NCI-H1930 (cell line): ENCODE measurements at places on chromosomes 5 and 9.

DNA sequence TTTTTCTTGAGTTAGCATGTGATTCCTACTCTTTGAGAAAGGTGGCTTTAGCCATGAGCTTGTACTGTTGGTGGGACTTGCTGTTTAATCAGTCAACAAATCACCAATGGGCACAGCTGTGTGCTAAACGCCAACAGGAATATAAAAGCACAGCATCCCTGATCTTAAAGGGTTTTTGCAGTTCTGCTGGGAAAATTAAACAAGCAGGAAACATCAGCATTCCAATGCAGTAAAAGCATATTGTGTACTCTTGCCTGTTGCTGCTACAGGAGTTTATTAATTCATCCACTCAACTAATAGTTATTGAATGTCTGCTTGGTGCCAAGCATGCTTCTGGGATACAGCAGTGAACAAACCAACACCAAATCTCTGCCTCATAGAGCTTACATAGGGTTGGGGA, 27.4 kb upstream of the F2RL1 start:
- no peak for DNase-seq

DNA sequence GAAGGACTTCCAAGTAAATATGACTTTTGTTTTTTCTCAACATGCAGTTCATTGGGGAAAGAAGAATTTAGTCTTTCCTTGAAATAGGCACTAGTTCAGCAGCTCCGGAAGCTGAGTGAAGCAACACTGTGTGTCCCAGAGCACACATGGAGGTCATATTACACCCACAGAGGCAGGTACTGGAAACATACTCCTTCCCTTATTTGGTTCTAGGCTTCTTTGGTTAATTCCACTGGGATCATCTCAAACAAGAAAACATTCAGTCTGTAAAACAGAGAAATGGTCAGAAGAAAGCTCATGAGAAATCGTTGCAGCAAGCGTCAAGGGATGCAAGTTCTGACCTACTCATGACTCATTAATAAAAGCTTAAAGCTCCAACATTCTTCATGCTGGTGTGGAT, 175.1 kb upstream of the PCSK5 start:
- no peak for DNase-seq

- DNase-seq, result no peak
Observed at GRCh38 chr9:130189840-130190239, 17.6 kb downstream of the NCS1 start.

- DNase-seq, result no peak
Observed at GRCh38 chr9:74570879-74571512, 73.9 kb downstream of the RORB start.

- no peak for DNase-seq
Observed at GRCh38 chr5:168890816-168891812, 311.9 kb upstream of the PANK3 start.

DNA sequence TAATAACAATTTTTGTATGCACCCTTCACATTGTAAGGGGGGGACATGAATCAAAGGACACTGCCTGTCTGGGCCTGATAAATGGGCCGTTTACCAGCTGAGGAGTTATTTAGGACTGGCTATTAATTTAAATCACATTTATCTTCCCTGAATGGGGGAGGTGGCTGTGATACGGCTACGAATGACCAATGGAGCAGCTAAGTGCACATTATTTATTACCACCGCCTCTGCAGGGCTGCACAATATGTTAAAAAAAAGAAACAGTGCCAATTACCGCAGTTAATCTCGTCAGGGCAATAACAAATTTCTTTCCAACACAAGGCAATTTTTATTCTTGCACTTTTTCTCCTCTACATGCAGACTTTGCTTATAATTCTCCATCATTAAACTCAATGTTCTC, 318.4 kb downstream of the IRX2 start:
- no peak for DNase-seq

DNA sequence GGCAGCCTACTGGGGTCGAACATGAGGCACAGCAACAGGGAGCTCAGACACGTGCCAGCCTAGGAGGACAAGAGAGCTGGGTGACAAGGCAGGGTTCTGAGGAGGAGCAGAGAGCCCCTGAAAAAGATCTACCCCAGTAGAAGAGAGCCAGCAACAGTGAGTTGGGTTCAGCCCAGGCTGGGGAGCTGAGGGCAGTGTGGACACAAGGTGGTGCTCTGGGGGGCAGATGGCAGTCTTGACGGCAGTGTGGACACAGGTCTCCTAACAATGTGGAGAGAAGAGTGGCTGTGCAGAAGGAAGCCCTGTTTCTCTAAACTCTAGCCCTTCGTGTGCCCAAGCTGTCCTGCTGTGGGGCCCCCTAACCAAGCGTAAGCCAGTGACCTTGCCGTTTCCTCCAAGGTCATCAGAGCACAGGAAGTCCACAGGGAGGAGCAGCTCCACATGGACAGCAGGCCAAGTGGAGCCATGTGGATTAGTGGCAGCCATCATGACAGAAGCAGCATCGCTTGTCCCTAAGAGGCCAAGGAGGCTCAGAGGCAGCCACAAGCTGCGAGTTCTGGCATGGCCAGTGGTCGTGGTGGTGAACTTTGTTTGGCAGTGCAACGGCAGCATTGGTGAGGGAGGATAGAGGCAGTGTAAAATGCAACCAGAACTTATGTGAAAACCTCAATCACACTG, 25.1 kb upstream of the LMX1B start:
- DNase-seq, result no peak

DNA sequence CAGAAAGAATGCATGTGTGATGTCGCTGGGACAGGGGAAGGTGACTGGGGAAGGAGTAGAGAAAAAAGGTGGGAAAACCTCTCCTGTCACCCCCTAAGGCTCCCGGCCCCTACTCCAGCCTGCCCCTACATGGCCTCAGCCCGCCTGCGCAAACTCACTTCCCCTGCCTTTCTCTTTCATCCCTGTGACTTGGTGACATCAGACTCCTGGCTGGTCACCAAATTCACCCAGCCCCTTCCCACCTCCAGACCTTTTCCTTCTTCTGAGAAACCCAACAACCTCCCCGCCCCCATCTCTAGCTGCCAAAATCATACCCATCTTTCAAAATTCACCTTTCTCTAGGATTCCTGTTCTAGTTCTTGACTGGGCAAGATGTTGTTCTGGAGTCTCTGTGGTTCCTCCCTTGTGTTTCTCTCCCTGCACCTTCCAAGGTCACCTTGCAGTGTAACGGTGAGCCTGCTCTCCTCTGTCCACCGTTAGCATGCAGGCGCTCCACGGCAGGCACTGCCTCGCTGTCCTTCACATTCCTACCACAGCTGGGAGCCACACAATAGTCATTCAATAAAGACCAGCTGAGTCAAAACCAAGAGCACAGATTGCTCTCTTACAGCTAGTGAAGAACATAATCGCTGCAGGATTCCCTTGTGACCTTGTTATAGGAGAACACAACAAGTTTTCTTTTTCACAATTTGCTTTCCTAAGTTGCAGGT, 134.5 kb downstream of the FANCC start:
- no peak for DNase-seq

DNA sequence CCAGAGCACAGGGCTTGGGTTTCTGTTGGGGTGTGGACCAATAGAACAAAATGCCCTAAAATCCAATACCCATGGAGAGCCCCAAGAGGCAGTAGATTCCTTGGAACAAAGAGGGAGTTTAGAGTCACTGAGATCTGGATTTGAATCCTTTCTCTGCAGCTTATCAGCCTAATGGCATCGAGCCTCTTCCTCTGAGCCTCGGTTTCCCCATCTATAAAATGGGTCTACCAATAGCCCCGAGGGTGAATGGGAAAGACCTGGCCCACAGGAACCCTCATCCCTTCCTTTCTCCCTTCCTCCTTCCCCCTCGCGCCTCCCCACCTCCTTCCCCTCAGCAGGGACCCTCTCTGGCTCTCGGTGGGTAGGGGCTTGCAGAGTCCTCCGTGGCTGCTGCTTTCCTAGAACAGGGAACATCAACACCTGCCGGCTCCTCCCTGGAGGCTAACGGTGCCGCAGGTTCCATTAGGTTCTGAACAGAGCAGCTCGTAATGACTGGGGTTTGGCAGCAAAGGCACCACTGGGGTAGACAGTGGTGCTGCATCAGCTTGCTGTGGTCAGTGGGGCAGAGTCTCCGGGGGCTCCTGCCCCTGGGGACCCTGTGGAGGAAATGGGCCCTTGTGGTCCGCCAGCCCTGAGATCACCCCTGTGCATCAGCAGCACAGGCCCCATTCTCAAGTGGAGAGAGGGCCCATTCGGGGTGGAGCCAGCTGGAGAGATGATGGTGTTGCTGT, 40.3 kb downstream of the NEK6 start:
- no peak for DNase-seq

- DNase-seq, result no peak
Observed at GRCh38 chr5:59856358-59856757, 37.2 kb downstream of the PDE4D start.

GRCh38 chr5:78829811-78830527, 155.1 kb downstream of the ARSB start:
- DNase-seq, result no peak

- no peak for DNase-seq
Observed at GRCh38 chr5:181037365-181037861, 2.7 kb upstream of the BTNL9 start.

GRCh38 chr5:127652952-127653611, 4.2 kb downstream of the CTXN3 start:
- DNase-seq, result no peak

DNA sequence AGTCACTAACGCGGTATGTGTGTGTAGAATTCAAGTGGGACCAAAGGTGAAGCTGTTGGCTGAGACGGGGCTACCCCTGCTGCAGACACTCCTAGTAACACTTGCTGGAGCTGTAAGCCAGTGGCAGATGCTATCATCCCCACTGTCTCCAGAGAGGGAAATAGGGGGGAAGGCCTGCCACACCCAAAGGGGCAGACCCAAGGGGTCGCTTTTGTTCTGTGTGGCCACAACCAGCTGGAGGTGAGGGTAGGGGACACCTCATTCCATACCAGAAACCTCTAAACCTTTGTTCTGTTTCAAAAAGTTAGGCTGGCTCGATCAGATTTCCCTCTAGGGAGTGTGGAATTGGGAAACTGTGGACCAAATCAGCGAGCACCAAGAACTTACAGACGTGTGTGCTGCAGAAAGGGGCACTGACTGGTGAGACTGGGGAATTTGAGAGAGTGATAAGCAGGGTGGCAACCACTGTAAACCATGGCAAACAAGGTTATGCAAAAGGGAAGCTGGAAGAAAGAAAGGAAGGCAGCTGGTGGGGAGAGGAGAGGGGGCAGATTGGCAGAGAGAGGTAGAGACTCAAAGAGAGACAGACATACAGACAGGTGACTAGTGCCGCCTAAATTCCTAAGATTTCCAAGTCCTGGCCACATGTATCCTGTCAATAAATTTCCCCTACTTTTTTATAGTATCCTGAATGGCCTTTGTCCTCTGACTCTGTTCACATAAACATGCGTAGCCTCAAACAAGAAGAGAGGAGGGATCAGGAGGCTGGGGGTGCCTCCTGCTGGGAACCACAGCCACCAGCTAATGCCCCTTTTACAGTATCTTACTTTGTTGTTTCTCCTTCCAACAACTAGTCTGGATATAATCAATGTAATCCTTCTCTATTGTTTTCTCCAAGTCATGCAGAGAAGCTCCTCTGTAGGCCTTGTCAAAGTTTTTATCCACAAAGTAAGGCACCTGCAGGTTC, 15.6 kb upstream of the SPATA24 start:
- DNase-seq, result no peak

DNA sequence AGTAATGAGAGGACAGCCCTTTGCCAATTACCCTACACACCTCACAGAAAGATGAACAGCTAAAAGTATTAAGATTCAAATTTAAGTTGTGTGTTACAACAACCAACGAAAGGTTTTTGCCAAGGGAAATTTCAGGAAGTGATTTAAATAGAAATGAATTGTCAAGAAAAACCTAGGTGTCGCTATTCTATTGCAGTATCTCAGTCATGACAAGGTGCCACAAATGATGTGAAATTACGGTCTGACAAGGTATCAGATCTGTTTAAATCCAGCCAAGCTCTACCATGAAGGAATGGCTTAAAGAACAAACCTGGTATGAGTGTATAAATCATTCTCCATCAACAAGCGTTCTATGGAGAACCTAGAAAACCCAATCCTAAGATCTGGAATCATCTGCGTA, 189.7 kb downstream of the ATPSCKMT start:
- DNase-seq, result no peak

GRCh38 chr5:153880106-153880505, 158.6 kb downstream of the FAM114A2 start:
- peak; percentile 44 for DNase-seq

GRCh38 chr9:114894609-114895433, 35.6 kb downstream of the TNFSF8 start:
- no peak for DNase-seq

GRCh38 chr9:98627296-98627695, 81.4 kb downstream of the GABBR2 start:
- DNase-seq, result no peak

DNA sequence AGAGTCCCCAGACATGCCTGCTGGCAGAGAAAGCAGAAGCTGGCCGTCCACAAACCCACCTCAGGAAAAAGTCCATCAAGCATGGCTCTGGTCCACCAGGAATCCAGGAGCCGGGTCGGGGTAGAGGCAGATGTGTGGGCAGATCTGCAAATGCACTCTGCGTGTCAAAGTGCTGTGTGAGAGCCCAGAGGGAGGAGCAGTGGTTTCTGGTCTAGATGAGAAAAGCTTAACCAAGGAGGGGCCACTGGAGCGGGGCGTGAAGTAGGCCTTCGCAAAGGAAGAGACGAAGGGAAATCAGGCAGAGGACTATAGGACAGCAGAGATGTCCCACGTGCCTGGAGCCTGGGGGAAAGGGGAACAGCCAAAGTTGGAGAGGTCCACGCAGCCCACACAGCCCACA, 40.0 kb downstream of the TTLL11 start:
- DNase-seq, result no peak

- DNase-seq, result no peak
Observed at GRCh38 chr5:65790371-65791163, 68.6 kb downstream of the NLN start.

- no peak for DNase-seq
Observed at GRCh38 chr9:10903969-10904368, 291.2 kb upstream of the PTPRD start.

- no peak for DNase-seq
Observed at GRCh38 chr5:112161392-112161748, 257.7 kb downstream of the EPB41L4A start.

DNA sequence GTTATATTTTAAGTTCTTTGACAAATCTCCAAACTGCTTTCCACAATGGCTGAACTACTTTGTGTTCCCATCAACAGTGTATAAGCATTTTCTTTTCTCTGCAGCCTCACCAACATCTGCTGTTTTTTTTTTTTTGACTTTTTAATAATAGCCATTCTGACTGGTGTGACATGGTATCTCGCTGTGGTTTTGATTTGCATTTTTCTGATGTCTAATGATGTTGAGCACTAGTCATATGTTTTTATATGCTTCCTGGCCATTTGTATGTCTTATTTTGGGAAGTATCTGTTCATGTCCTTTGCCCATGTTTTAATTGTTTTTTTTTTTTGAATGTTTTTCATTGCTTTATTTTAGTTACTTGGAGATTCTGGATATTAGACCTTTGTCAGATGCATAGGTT, 196.6 kb downstream of the PLK2 start:
- DNase-seq, result no peak

- DNase-seq, result no peak
Observed at GRCh38 chr5:162434281-162434680, 366.7 kb downstream of the GABRG2 start.

DNA sequence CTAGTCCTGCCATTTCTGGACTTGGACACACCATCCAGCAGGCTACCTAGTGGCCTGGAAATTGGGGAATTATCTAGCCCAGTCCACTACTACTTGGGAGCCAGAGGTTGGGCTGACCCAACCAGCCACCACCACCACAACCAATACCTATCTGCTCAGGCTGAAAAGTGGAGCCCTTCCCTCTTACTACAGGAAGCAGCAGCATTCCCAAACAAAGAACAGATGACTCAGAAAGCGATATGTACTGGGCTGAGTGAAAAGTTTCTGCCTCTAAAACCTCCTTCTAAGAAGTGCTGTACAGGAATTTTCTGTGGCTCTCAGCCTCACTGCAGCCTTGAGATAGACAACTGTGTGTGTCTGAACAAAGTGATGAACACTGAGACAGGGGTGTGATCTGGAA, 279.4 kb downstream of the CDH10 start:
- DNase-seq, result no peak
